ENCODE measurements at places on chromosomes 13 and 19.

DNA sequence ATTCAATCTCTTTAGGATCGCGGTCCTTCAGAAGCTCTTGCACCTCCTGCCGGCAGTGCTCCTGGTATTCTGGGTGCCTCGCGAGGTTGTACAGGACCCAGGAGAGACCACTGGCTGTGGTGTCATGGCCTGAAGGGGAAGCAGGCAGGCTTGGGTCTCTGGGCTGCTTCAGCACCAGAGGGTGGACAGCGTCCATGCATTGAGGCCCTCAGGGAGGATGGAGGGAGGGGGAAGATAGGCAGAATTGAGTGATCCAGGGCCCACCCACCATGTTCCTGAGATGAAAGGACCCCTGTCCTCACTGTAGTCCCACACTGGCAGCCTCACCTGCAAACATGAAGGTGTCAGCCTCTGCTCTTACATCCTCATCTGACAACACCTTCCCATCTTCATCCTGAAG lies 17.9 kb upstream of the OR10H5 start:
- no peak for DNase-seq

GRCh38 chr19:34375598-34375997 lies 10.6 kb downstream of the GPI start:
- no peak for DNase-seq

DNA sequence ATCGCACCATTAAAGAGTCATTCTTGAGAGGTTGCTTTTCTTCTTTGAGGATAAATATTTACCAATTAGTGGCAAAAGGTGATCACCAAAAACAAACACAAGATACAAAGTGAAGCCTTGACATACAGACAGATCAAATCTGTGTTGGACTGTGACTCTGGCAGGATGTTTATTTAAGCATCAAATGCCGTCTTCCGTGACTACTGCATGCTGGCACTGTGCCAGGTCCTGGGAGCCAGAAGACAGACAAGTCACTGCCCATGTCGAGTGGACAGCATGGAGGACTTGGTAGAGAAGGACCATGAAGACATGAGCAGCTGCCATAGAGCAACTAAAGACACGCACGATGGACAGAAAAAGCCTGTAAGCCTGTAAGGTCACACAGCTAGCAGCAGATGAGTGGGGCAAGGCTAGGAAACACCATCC lies 92.8 kb upstream of the FARP1 start:
- DNase-seq = no peak

DNA sequence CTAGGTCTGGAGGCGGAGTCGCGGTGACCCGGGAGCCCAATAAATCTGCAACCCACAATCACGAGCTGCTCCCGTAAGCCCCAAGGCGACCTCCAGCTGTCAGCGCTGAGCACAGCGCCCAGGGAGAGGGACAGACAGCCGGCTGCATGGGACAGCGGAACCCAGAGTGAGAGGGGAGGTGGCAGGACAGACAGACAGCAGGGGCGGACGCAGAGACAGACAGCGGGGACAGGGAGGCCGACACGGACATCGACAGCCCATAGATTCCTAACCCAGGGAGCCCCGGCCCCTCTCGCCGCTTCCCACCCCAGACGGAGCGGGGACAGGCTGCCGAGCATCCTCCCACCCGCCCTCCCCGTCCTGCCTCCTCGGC lies at the start of gene SLC5A5:
TSS of gene SLC5A5 (plus strand) at position 68 of the 373 bp plus-strand sequence. CDS start 375 bp downstream, outside the sequence.
- DNase-seq = no peak

DNA sequence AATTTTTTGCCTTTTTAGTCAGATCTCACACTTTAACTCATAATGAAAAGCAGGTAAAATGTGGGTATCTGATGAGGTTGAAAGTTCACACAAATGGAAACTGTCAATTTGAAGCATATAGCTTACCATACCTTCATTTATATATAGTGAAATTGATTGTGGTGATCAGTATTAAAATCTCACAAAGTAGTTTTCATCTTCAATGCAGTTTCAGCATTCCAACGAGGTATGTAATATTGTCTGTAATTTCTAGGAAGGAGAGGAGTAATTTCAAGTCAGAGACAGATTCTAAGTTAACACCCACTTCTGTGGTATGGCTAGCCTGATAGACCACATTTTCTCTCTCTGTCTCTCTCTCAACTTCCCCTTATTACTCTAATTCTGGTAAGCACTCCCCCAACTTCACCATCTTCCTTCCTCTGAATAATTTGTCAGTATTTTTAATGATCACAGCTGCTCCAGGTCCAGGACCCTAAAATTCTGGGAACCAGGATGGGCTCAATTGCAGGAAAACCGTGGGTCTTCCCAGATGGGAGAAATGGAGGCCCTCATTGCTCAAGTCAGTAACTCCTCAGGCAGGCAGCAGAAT lies 455.7 kb downstream of the FGF9 start:
- DNase-seq = no peak

GRCh38 chr19:5694167-5694955 lies 4.3 kb downstream of the RPL36 start:
- DNase-seq = no peak

DNA sequence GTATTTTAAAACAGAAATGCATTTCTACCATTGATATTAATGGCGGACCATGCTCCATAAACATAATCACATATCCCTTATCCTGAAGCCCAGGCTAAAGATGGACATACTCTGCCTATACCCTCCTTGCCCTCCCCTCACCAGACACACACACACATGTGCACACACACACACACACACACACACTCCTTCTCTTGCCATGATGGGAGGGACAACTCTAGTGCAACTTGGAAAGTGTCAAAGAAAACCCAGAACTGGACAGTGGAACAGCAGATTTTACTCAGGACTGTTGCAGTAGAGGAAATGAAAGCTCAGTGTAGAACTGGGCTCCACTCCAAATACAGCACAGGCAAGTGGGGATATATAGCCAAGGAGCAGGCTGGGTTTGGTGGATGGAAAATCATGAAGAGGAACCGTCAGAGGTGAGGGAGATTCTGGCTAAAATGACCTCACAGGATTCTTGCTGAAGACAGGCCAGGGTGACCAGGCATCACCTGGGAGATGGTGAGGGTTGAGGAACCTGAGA lies 40.8 kb downstream of the TNFRSF19 start:
- DNase-seq = no peak

- DNase-seq = no peak
Observed at GRCh38 chr19:30064348-30064699, 122.3 kb downstream of the URI1 start.

GRCh38 chr13:104414771-104415170 lies 1348.6 kb upstream of the SLC10A2 start:
- DNase-seq = no peak

GRCh38 chr13:29993716-29994488 lies 143.5 kb upstream of the UBL3 start:
- no peak for DNase-seq

DNA sequence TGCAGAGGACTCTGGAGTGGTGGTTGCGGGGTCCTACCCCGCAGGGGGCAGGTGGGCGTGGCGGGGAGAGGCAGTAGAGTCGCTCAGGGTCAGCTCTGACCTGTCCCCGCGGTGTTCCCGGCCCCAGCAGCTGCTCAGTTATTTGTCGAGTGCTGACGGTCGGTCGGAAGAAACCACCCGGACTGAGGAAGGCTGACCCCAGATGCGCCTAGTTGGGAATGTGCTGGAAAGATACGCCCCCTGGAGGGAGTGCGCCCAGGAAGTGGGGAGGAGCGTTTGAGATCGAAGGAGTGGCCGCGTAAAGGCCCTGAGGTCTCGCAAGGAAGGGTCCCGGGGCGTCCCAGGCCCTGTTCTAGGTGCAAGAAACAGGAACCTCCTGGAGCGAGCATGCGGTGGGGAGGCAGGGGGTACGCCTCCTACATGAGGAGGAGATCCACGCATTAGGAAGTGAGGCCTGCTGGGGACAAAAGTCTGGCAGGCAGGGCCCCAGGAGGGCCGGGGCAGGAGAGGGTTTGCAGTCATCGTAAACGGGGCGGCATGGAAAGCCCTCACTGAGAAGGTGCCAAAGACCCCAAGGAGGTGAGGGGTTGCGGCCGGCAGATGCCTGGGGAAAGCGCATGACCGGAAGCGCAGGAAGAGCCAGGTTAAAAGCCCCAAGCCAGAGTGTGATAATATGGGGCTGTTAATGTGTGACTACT lies 9.2 kb downstream of the CCDC8 start:
- DNase-seq = no peak

GRCh38 chr13:33870046-33870668 lies 52.2 kb downstream of the RFC3 start:
- DNase-seq = no peak

DNA sequence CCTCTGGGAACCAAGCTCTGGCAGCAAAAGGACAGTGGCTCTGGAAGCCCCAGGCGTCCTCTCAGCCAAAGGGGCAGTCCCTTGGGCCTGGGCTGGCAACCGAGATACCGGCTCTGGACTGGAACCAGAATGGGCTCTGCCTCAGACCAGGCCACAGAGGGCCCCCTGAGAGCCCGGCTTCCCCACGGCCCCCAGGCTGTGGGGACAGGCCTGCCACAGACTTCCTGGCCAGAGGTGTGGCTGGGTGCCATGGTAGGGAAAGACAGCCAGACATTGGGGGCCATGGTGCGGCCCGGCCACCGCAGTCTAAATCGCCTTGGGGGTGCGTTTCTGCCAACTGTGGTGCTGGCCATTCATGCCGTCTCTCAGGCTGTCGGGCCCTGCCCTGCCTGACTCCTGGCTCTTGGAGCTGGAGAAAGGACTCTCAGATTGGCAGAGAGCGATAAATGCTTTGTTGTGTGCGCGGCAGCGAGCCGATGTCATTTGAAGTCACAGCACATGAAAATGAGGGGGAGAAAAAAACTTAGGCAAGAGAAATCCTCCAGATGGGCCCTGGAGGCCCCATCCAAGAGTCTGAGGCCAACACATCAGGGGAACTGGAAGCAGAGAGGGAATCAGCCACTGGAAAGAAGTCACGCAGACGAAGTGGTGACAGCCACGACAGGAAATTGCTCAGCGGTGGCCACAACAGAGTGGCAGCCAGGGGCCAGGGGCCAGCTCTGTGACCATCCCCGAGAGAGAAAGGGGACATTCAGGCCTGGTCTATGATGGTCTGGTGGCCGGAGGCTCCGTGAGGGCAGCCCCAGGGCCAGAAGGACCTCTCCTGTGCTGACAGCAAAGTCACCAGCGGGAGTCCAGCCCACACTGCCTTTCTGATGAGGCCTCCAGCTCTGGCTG lies 26.5 kb downstream of the SH3GL1 start:
- no peak for DNase-seq

- no peak for DNase-seq
Observed at GRCh38 chr19:45659096-45659729, 8.8 kb upstream of the GIPR start.

DNA sequence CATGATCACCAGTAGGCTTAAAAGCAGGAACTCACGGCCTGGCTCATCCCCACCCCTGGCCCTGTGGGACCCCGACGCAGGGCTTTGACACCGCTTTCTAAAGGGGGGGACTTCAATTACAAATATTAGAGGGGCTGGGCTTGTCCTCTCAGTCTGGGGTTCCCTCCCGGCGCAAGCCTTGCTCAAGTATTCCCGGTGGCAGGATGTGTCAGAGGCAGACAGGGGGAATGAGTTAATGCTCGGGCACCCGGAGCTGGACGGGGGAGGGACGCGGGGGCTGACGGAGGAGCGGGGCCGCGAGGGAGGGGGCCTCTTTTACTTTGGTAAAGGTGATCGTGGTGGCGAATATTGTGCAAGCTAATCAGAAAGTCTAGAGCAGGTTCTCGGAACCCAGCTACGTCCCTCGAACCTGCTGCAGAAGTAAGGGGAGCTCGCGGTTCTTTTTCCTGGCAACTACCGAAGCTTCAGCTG lies 1.1 kb downstream of the FGF14 start:
- no peak for DNase-seq

DNA sequence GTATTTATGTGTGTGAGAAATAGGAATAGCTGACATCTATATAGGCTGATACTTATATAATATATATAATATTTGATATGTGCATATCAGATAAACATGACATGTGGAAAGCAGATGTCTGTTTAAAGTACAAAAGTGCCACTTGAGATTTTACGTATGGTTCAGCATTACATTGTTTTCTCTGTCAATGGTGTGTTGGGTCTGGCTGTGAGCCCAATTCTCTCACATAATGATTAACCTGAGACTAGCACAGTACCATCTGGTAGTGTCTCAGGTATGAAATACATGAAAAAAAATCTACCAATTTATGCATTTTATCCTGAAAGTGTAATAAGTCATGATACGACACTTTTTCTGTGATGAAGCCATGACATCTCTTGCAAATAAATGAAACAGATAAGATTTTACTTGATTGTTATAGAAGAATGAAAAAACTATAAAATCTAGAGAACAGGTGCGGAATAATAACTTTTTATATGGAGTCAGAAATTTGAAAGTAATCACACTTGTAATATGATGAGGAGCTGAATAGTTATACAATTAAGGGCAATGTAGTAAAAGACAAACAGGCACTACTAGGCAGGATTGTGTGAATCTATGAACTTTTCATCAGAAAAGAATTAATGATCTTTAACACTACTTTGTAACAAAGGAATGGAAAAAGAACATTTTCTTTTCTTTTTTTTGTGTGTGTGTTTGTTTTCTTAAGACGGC lies 1405.0 kb downstream of the OLFM4 start:
- no peak for DNase-seq

DNA sequence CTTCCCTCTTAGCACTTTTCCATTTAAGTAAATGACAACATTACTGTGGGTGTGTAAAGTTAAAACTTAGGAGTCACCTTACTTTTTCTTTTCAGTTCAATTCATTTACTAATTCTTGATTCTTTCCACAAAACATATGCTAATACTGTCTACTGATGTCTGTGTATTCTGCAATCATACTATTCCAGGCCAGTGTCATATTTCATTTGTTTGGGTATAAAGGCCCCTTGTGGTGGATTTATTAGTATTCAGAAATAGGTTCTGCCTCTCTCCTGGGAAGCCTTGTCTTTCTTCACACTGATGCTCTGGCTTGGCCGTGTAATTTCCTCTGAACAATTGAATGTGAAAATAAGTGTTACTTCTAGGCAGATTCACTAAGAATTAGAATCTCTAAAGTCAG lies 621.9 kb upstream of the SPRY2 start:
- no peak for DNase-seq

DNA sequence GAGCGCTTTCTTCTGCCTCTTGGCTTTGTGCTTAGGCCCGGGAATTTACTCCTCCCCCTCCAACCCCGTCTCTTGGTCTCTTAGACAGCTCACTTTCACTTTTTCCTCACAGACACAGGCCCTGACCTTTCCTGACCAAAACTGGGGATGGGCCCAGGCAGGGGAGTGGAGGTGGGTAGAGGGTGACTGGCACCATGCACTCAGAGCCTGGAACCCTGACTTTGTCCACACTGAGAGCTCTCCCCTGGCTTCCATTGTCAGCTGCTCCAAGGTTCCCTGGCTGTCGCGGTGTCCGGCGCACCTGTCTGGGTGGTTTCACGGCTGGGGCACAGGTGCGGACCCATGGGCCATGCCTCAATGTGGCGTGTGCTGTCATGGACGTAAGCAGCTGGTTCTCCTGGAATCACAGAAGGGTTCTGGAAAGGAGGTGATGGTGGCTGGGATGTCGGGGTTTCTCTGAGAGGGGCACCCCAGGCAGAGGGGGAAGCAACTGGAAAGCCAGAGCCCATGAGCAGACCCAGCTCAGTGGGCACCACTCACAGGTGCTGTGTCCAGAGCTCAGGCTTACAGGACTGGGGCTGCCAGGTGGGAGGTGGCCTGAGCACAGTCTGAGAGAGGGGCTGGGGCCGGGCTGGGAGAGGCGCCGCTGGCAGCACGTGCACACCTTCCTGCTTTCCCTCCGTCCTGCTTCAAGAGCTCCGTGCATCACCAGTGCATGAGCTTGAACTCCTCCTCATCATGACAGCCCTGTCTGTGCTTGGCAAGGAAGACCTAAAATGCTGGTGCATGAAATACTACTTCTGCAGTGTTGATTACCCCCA lies 28.0 kb upstream of the C1QTNF9 start:
- no peak for DNase-seq

GRCh38 chr13:21948769-21949474 lies 278.0 kb downstream of the FGF9 start:
- no peak for DNase-seq

GRCh38 chr13:32726374-32727037 lies 140.3 kb downstream of the PDS5B start:
- no peak for DNase-seq
